ENCODE measurements at places on chromosomes 4 and X. TPM values are rescaled to one million over a fixed set of nuclear protein-coding genes. Genes with fewer than 3 reads are reported as not detected.
A peak's percentile ranks its signal among the peaks of the same experiment; 100 is the strongest.

- no peak for DNase-seq
These were observed 88.3 kb downstream of the AMELX start for GRCh38 chrX:11381464-11381863.

GRCh38 chr4:108596344-108596743, 24.0 kb upstream of the RPL34 start:
- DNase-seq, result no peak

DNA sequence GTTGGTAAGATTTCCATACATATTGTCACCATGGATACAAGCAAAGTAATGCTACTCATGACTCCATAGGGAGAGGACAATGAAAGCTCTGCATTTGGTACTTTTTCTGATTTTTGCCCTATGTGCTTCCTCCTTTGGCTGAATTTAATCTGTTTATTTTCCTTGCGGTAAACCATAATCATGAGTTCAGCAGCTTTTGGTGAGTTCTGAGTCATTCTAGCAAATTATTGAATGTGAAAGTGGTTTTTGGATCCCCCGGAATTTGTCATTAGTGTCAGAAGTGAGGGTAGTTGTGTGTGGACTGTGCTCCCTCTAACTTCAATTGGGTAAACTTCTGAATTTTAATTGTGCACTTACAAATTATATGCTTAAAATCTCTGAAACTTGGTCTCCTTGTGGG, 170.3 kb downstream of the MOSPD2 start:
- no peak for DNase-seq

DNA sequence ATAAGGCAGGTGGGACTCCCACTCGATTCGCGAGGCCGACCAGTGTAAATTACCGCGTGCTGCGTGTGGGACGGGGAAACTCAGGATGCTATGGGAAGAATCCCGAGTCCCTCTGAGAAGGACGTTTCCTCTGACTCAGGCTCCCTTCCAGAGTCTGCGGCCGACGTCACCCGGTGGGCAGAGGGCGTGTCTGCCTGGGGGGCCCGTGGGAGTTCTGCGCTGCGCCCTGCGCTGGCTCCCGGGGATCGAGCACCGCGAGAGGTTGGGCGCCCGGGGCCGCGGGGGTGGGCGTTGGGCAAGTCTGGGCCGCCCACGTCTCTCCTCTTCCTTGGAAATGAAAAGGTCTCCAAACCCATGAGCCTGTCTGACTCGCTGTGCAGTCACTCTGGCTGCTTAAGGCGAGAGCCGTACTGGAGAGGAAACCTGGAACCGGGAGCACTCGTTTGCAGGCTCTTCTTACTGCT, 568 bp downstream of the NIPAL1 start:
- DNase-seq, result peak; percentile 52

DNA sequence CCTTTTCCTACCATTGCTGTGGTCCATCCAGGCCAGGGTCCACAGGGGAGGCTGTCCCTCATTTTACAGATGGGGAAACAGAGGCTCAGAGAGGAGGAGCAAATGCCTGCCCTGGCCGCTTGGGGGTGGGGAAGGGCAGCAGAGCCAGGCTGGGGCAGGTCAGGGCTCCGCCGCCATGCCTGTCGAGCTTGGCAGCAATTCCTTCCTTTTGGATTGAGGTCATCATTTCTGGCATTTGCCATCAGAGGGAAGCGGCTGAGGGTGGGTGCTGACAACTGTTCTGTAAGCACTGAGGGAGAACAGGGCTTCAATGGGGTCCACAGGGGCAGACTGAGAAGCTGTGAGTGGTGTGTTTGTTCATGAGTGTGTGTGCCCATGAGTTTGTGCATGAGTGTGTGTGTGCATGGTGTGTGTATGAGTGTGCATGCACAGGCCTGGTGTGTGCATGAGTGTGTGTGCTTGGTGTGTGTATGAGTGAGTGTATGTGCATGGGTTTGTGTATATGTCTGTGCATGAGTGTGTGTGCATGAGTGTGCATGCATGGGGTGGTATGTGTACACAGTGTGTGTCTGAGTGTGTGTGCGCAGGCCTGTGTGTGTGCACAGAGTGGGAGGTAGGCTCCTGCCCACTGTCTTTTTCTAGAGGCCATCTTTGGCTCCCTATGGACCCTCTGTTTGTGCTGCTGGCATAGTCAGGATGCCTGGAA, 115.2 kb downstream of the SORCS2 start:
- no peak for DNase-seq

GRCh38 chr4:181578911-181579310, 664.3 kb upstream of the TENM3 start:
- no peak for DNase-seq

DNA sequence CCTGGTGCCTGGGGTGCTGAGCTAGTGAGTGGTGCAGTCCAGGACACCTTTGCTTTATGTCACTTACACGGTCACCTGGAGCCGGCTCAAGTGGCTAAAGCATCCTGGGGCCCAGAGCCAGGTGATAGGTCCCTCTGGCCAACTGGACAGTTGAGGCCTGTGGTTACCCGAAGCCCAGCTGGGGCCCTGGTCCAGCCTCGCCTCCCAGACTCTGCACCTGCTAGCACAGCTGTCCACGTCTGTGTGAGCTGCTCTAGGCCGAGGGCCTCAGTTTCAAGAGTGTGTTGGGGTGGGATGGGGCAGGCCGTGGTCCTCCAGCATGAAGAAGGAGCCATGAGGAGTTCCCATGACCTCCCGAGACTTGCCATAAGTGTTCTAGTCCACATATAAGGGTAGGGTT, 7.7 kb upstream of the ADD1 start:
- no peak for DNase-seq

- DNase-seq, result no peak
These were observed 80.8 kb upstream of the ARX start for GRCh38 chrX:25096522-25097045.

DNA sequence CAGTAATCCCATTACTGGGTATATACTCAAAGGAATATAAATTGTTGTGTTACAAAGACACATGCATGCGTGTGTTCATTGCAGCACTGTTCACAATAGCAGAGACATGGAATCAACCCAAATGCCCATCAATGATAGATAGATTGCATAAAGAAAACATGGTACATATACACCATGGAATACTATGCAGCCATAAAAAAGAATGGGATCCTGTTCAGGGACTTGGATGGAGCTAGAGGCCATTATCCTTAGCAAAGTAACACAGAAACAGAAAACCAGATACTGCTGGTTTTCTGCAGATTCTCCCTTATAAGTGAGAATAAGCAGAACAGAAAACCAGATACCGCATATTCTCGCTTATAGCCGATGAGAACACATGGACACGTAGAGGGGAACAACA, 43.5 kb downstream of the FAM193A start:
- no peak for DNase-seq

DNA sequence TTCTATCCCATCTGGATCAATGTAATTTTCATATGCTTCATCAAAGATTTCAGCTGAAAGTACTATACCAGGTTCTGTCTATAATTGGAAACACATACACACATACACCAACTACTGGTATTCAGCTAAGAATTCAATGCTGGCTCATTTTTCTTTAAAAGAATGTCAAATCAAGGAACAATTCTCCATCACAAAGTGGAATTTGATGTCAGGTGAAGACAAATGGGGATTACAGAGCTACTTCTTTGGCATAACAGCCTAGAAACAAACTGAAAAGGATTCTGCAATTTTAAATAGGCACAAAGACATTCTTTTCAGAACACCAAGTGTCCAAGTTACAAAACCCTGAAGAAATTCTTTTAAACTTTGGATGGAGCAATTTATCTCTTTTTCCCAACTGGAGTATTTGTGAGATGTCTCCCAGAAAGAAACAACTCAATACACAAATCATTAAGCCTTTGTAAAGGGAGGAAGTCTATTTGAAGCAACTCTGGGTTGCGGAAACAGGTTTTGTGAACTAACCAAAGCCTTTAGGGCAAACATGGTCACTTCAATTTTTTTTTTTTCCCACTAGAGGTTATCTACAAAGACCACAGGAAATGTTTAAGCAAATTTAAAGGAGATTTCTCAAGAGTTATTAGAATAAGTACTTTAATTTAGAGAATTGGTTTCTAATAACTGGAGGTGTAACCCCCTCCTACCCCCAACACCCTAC, 1.9 kb upstream of the FAM9C start:
- no peak for DNase-seq

DNA sequence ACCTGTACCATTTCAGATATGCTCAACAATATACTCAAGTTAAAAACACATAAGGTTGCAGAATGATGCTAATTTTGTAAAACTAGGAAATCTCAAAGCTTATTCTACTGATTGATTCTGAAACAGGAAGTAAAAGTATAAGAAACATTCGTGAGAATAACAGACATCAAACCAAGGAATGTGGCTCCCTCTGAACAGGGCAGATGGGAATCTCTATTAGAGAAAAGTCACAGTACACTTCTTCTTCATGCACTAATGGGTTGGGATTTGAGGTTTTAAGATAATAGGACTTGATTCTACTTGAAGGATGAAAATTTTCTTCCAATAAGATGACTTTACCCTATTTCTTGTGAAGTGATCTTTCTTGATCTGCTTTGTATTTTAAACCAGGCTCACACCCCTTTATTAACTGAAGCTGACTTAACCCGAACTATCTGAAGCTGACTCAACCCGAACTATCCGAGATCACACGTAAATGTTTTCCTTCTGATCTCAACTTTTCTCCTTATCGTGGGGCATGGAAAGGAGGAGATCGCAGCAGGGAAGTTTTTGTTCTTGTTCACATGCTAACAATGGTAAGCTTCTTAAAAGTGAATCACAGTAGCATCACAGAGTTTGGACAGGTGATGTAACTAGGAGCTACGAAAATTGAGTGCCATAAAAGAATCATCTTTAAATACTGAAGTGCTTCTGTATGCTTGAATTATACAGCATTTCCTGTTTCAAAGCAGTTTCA, 363.1 kb upstream of the ZFP42 start:
- no peak for DNase-seq

DNA sequence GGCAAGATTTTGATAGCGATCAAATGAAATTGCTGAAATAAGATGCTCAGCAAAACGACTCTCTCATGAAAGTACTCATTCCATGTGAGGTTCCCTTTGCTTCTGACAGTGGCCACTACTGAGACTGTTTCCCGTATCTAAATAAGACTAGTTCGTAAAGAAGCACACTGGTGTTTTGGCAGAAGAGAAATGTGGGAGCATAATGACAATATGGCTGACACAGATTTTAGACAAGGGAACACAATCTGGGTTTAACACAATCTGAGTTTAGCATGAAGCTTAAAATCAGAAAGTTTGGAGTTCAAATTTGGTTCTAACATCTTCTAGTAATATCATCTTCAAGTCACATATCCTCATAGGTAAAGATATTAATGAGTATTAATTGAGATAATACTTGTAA, 13.7 kb downstream of the GABRA4 start:
- no peak for DNase-seq

- DNase-seq, result no peak
These were observed 73.6 kb downstream of the DCK start for GRCh38 chr4:71066737-71067716.

DNA sequence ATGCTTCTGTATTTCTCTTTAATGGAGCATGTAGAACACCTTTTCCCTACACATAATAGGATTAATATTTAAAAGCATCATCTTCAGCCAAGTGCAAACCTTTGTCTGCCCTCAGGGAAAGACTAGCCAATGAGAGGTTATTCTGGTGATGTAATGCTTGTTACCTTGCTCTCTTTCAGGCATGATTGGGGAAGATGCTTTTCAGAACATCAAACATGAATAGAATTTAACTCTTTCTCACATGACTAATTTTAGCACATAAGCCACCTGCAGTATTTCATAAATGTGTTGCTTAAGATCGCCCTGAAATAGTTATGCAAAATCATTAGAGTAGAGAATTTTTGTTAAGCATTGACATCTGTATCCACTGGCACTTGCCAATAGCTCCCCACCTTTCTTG, 10.7 kb upstream of the EPGN start:
- DNase-seq, result no peak

GRCh38 chr4:56289934-56290333, 97.4 kb downstream of the AASDH start:
- DNase-seq, result no peak

- DNase-seq, result no peak
These were observed 11.3 kb downstream of the UBA1 start for GRCh38 chrX:47204970-47205369.

DNA sequence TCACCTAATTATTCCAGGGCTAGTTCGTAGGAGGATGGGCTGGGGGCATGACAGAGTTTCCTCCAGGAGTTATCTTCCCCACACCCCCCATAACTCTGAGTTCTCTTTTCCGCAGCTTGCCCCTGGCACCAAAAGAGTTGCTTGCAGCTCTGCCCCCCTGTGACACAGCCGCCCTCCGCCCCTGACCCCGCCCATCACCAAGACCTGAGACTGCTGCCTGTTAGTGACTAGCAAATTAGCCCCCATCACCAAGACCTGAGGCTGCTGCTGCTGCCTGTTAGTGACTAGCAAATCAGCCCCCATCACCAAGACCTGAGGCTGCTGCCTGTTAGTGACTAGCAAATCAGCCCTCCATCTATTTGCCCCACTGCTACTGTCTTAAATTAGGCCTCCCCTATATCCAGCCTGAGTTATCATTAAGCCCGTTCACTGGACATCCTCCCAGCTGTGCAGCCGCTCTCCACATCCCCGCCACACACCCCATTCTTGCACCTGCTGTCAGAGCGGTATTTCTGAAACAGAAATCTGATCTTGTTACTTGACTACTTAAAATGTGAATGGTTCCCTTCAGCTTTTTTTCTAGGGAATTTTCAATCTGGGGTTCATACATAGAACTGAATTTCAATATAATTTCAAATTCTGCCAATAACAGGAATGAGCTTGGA, 1.5 kb upstream of the PAPSS1 start:
- DNase-seq, result no peak

- DNase-seq, result no peak
These were observed 79.6 kb downstream of the ANTXR2 start for GRCh38 chr4:79993476-79993875.

- DNase-seq, result no peak
These were observed 98.9 kb downstream of the LARP1B start for GRCh38 chr4:128159967-128160366.

DNA sequence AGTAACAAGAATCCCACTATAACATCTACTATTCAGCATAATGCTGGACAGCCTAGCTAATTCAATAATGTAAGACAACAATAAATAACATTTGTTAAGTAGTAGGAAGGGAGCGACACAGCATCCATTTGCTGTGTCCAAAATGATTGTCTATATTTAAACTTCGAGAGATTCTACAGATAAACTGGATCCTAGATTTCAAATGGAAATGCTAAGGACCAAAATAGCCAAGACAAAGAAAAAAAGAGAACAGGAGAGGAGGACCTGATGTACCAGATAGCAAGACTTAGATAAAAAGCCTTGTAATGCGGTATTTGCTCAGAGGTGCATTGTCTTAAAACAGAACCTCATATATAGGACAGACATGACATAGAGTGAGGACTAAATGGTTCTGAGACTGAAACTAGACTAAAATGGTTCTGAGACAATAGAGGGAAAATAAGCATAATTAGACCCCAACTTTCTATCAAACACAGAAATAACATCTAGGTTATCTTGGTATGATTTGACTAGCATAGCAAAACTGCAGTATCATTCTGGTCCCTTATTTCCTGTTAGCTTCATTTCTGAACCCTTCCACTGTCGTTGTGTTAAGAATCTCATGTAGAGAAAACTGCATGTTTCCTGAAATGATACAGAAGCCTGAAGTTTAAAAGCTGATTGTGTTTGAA, 3.8 kb downstream of the HPGDS start:
- no peak for DNase-seq

- DNase-seq, result no peak
These were observed 86.1 kb downstream of the SOWAHB start for GRCh38 chr4:76811604-76812412.

GRCh38 chrX:78754917-78755316, 7.4 kb downstream of the LPAR4 start:
- DNase-seq, result no peak

The GPR50 gene
- not detected for total RNA-seq

The ARSD gene
- 30.7 TPM for total RNA-seq

The RHOXF2 gene
- total RNA-seq, result not detected

The MAGEA10 gene
- not detected for total RNA-seq

The TIMM8A gene
- 6.6 TPM for total RNA-seq

The PKD2 gene
- total RNA-seq, result 21.4 TPM

The UGT2B17 gene
- 0.18 TPM for total RNA-seq
